ENCODE measurements at places on chromosomes 2 and 18.

- DNase-seq = no peak
These were observed 60.7 kb downstream of the ACVR1 start for GRCh38 chr2:157815421-157815820.

DNA sequence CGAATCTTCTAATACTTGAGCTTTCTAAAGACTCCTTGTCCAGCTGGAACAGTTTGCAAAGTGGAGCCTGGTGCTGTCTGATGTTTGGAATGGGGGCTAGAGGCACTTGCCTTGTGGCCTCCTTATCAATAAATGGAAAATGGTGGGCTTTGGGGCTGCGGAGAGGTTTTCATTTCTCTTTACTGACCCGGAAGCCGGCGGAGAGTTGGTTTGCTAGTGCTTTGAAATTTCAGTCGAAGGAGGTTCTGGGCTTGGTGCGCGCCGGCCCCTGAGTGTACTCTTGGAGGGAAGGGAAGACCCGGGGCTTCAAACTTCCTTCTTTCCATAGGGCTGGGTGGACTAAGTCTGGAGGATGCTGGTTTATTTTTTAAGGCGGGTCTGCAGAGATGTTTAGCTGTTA lies 714 bp downstream of the RPIA start:
- DNase-seq = no peak

DNA sequence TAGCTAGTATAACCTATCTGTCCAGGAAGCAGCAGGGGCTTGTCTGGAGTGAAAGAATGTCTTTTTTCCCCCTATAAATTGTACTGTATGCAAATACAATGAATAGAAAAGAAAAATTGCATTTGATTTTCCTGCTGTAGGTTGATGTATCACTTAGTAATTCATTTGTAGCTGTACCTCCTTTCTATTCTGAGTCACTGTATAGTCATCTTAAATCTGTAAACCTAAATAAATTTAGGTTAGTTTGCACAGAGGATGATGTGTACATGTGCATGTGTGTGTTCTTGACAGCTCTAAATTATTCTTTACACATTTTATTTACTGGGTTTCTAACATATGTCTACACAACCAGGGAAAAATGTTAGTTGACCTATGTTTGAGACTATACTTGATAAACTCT lies 478.7 kb upstream of the CNTNAP5 start:
- DNase-seq = no peak

GRCh38 chr2:163407296-163407695 lies 328.5 kb downstream of the FIGN start:
- DNase-seq = no peak

GRCh38 chr18:55577812-55578539 lies 10.0 kb downstream of the TCF4 start:
- no peak for DNase-seq

DNA sequence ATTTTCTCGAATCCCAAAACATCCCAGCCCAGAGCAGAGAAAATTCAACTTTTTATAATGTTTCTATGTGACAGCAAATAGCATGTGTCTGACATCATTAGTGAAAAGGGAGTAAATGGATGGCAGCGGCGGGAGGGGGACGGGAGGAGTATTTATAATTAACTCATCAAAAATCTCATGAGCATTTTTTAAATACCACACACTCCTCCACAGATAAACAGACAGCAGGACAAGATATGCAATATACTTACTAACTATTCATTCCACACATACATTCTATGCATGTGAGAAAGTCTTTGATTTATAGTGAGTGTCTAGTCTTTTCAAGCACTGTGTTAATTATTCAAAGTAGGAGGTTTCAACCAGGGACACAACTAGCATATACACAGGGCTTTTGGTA lies 107.6 kb downstream of the LRP2 start:
- DNase-seq = no peak

GRCh38 chr2:1505031-1505441 lies 91.8 kb downstream of the TPO start:
- no peak for DNase-seq

DNA sequence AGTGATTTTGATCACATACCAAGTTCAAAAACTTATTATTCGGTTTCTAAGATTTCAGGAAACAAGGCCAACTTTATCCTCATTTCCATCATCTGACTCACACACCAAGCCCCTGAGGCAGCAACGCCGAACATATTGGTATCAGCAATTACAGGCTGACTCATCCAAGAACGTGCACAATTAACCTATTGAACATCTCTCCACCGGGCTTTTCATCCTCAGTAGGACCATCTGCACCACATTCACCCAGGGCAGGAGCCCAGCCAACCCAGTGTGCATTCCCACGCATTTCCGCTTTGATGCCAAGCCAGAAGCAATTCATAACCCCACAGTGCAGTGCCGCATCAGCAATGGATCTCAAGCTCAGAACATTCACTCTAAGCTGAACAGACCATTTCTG lies 52.9 kb downstream of the SCG2 start:
- DNase-seq = no peak

All from NCI-H2171 (cell line).